ENCODE measurements at places on chromosomes 1 and 21.

GRCh38 chr1:211257826-211258225 lies 1.3 kb upstream of the RCOR3 start:
- no peaks in the 10 kb centered on the region for H3K36me3 ChIP-seq
- no peaks in the 10 kb centered on the region for H3K27me3 ChIP-seq
- peak overlapping the region; percentile 92 for H3K4me3 ChIP-seq
- no peak for DNase-seq
- no peaks in the 10 kb centered on the region for H3K4me1 ChIP-seq

- peak overlapping the region; percentile 46 for H3K27ac ChIP-seq
- DNase-seq = no peak
- no peaks in the 10 kb centered on the region for H3K27me3 ChIP-seq
- H3K4me3 ChIP-seq = no peak overlapping the region
- H3K36me3 ChIP-seq = no peaks in the 10 kb centered on the region
- peaks cover 8% of the 10 kb centered on the region for H3K4me1 ChIP-seq
These were observed 87.0 kb upstream of the GALNT2 start for GRCh38 chr1:229980009-229980408.

DNA sequence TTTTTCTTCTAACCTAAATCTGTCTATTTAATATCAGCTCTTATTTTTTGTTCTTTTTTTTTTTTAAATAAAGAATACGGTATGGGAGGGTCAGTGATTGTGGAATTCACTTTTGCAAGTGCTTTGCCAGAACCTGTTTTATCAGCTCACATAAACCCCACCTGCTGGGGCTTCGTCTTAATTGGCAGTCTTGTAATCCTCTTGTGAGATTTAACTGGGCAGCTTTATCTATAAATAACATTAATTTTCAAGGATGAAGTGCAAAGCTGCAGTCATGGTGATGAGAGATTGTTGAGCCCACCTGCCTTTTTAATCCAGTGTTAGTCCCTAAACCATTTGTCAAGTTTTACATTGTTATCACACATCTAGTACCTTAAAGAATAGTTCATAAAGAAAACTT lies 18.2 kb upstream of the PDC start:
- no peaks in the 10 kb centered on the region for H3K27me3 ChIP-seq
- H3K36me3 ChIP-seq = no peaks in the 10 kb centered on the region
- no peak overlapping the region for H3K27ac ChIP-seq
- no peak overlapping the region for H3K4me3 ChIP-seq
- H3K4me1 ChIP-seq = peaks cover 8% of the 10 kb centered on the region

DNA sequence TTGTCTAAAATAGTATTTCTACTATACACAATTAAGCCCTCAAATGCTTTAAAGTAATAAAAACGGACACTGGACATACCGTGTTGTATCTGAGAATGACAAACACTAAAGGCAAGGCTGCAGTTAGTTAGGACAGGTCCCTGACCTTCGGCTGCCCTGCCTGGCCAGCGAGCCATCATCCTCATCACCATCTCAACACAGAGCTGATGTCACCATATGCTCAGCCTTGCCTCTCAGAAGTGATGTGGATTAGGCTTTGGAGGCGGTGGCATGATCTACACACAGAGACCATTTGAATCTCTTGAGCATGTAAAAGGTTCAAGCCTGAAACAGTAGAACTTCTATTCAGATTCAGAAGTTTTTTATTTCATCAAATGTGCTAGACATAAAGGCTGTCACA lies 244.7 kb downstream of the SDCCAG8 start:
- no peak overlapping the region for H3K4me3 ChIP-seq
- DNase-seq = no peak
- H3K36me3 ChIP-seq = peaks cover 17% of the 10 kb centered on the region
- no peak overlapping the region for H3K27ac ChIP-seq

GRCh38 chr1:151210830-151211229 lies 12.5 kb downstream of the PIP5K1A start:
- no peaks in the 10 kb centered on the region for H3K27me3 ChIP-seq
- no peak for DNase-seq
- peaks cover 92% of the 10 kb centered on the region for H3K36me3 ChIP-seq

- H3K27ac ChIP-seq = no peak overlapping the region
- DNase-seq = no peak
- H3K4me1 ChIP-seq = no peaks in the 10 kb centered on the region
- H3K4me3 ChIP-seq = no peak overlapping the region
- no peaks in the 10 kb centered on the region for H3K36me3 ChIP-seq
These were observed 250.9 kb upstream of the PBX1 start for GRCh38 chr1:164308101-164308500.

DNA sequence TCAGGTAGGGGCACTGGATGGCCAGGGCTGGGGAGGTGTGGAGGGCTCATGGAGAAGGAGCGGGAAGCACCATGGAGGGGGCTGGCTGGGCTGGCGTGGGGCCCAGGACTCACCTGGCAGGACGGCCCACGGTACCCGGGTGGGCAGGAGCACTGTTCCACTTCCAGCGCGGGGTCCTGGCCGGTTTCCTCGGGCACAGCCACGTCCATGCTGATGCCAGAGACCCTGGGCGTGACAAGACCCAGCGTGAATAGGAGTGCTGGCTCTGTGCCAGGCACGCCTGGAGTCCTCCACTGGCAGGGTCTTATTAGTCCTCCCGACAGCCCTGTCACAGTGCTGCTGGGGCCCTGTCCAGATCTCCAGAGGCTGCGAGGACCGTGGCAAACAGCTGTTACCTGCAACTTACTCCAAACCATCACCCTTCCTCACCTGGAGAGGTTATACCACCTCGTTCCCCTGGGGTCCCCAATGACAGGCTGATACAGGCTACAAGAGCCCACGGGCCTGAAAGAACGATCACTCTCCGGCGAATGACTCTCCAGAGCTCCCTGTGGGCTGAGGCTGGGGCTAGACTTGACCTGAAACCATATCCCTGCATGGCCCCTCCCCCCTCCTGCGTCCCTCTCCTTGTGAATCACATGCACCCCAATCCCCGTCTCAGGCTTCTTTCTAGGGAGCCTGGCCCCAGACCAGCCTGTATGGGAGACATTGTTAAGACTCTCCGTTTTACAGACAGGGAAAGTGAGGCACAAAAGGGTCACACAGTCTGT lies 62.1 kb downstream of the HSPG2 start:
- H3K4me3 ChIP-seq = no peak overlapping the region
- H3K36me3 ChIP-seq = peaks cover 36% of the 10 kb centered on the region
- DNase-seq = no peak

DNA sequence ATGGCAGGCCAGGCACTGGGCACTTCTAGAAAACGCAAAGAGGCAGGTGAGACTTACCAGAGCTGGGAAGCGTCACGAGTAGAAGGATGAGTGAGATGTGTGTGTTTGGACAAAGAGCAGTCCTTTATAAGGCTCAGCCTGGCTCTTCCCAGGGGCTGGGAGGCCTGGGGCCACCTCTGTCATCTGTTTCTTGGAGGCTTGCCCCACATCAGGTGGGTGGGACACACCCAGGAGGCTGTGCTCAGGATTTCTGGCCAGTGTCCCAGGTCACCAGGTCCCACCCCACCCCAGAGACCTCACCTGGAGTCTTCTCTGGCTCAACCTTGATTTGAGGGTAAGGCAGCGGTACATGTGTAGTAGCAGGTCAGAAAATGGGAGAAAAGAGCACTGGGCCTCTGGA lies at the start of gene S100A7:
TSS of gene S100A7 (minus strand) at position 101 of the 400 bp plus-strand sequence. CDS start 1,638 bp downstream, outside the sequence.
- no peak within 1 kb of the TSS for H3K27ac ChIP-seq
- no peaks in the 10 kb centered on the region for H3K27me3 ChIP-seq
- H3K4me1 ChIP-seq = no peaks in the 10 kb centered on the region

DNA sequence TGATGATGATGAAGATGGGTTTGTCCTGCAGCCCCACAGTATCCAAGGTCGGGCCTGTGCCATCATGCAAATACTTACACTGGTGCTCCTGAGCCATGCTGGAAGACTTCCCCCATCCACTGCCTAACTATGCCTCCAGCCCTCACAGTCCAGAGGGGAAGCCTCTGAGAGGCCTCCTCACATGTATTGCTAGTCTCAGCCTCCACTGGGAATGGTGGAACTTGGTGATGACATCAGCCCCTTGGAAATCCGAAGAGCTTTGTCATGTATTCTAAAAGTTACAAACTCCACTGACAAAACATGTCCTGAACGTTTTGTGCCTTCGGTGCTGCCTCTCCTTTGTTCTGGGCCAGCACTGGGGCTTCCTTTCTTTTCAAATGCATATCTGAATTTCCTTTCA lies 61.1 kb upstream of the DMRTB1 start:
- no peak overlapping the region for H3K4me3 ChIP-seq
- H3K27me3 ChIP-seq = no peaks in the 10 kb centered on the region
- H3K27ac ChIP-seq = no peak overlapping the region
- no peaks in the 10 kb centered on the region for H3K4me1 ChIP-seq
- DNase-seq = no peak

- peaks cover 5% of the 10 kb centered on the region for H3K4me1 ChIP-seq
- no peak for DNase-seq
- no peaks in the 10 kb centered on the region for H3K36me3 ChIP-seq
- H3K27ac ChIP-seq = no peak overlapping the region
These were observed 28.9 kb downstream of the RNF2 start for GRCh38 chr1:185074307-185074706.

Data from RWPE2 (cell line).